ENCODE measurements at places on chromosomes 7 and 10. TPM values are rescaled to one million over a fixed set of nuclear protein-coding genes. Genes with fewer than 3 reads are reported as not detected.

GRCh38 chr7:43700059-43700501 lies 29.2 kb downstream of the COA1 start:
- DNase-seq, result no peak

Gene SPAM1
- total RNA-seq, result not detected

- DNase-seq, result no peak
Observed at GRCh38 chr10:79187121-79187940, 118.6 kb downstream of the ZMIZ1 start.

DNA sequence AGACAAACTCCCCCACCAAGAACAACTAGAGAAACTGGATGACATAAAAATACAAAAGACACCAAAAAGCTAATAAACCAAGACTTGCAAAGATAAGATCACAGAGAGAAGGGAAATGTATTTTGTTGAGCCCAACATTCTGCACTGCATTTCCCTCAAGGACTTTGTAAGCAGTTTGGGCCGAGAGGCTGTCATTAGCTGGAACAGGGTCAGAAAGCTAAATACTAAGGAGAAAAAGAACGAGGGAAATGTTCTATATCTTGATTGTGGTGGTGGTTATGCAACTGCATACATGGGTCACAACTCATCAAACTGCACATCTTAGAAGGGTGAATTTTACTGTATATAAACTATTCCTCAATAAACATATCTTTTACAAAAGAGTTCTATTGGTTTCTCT lies 315.0 kb downstream of the IPMK start:
- no peak for DNase-seq

- no peak for DNase-seq
Observed at GRCh38 chr10:28925121-28925663, 247.9 kb downstream of the BAMBI start.

Gene SSC4D
- total RNA-seq, result 0.34 TPM

- DNase-seq, result no peak
Observed at GRCh38 chr10:62562101-62562500, 187.9 kb downstream of the ZNF365 start.

Gene ADARB2
- total RNA-seq, result 0.28 TPM

Gene STEAP1B
- total RNA-seq, result not detected

DNA sequence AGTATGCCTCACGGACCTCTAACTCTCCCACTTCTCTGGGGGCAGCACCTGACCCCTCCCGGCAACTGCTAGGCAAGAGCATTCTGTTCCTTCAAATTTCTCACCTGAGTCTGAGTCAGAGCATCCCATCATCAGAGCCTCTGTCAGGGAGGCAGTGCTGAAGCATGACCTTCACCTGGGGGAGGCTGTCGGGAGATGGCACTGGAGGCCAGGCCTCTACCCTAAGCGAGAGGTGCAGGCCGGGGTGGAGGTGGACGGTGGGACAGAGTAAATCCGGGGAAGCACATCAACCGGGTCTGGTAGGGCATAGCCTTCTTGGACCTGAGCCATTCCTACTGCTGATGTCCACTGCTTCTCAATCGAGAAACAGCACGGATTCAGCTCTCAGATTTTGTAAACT lies 90.4 kb downstream of the SPAG6 start:
- no peak for DNase-seq

GRCh38 chr10:48729941-48730457 lies 45.3 kb downstream of the WDFY4 start:
- no peak for DNase-seq

Gene PHYHIPL
- not detected for total RNA-seq

DNA sequence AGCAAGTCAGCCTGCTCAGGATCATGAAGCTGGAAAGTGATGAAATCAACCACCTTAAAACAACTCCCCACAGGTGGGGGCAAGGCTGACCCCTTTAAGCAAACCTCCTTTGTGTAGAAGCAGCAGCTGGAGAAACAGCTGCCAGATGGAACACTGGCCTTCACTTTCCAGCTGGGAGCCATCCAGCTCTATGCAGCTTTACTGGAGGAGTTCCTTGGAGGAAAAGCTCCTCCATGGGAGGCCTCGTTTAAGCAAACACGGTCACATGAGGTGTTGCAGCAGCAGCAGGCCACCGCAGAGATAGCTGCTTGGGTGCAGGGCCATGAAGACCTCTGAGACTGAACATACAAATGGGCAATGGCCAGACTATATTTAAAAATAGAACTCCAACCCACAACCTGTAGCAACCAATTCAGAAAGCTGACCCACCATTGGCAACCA lies 13.0 kb upstream of the DLG5 start:
- no peak for DNase-seq

GRCh38 chr10:310371-310770 lies 175.1 kb downstream of the ZMYND11 start:
- no peak for DNase-seq

- no peak for DNase-seq
Observed at GRCh38 chr7:93040355-93040754, 77.4 kb downstream of the SAMD9 start.

DNA sequence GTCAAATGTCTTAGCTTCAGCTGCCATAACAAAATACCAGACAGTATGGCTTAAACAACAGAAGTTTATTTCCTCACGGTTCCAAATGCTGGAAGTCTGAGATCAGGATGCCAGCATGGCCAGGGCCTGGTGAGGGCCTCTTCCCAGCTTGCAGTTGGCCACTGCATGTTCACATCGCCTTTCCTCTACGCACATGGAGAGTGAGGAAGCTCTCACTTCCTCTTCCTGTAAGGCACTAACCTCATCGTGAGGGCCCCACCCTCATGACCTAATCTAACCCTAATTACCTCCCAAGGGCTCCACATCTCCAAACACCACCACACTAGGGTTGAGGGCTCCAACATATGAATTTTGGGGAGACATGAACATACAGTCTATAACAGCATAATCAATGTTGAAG lies 14.4 kb downstream of the ZNF33B start:
- no peak for DNase-seq

DNA sequence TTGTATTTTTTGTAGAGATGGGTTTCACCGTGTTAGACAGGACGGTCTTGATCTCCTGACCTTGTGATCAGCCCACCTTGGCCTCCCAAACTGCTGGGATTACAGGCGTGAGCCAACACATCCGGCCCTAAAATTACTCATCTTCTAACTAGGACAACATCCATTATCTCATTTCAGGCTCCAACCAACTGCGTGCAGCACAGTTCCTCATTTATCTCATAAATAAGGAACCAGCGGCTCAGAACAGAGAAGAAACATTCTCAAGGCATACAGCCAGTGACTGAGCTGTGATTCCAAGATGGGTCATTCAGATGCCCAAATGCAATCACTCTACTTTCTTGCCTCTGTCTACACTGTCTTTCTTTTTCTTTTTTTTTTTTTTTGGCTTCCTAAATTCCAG lies 356.1 kb downstream of the ELMO1 start:
- no peak for DNase-seq

- no peak for DNase-seq
Observed at GRCh38 chr10:121130382-121130781, 279.2 kb downstream of the WDR11 start.

Data from activated naive CD8-positive, alpha-beta T cell treated with anti-CD3 and anti-CD28 coated beads, Interleukin-2, amount 10 ng/mL, durations not matched to agents 7 days and 5 days (primary cell).